ENCODE measurements at places on chromosomes 2 and 18.

GRCh38 chr18:35693829-35694228 is 112.3 kb downstream of the GALNT1 start:
- DNase-seq: no peak

DNA sequence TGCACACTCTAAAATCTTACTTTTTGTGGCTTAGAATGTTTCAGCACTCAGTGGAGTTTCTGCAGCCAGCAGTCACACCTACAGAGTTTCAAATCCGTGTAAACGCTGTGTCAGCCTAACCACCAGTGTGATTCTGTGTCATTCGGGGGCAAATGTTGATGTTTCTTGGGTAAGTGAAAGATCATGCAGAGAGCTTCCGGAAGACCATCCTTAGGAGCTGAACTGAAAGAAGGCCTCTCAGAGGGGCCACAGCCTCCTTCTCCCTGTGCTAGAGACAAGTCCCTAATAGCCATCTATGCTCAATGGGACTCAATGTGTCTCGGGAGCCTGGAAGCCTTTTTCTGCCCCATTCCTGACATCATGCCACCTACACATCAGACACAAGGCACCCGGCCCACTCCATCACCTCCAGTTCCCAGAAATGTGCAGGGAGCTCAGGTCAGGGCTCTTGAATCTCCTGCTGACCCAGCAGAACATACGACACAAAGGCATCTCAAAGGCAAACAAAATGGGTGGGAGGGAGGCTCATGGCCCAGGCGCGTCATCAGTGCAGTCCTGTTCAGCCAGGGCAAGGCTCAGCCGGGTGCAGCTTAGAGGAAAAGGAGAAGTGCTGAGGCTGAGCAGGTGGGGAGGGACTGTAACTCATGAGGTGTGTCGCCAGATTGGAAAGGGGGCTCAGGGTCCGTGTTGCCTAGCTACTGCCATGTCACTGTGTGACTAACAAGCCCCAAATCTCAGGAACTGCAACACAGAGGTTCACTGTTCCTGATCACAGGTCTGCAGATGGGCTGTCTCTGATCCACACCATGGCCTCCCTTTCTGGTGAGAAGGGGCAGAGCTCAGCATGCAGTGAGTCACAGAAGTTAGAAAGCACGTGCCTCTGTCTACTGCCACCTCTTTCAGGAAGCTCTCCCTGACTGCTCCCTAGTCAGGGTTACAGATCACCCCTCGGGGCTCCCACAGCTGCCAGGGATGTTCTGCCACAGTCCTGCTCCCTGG is 82.0 kb downstream of the SMAD7 start:
- DNase-seq: no peak

DNA sequence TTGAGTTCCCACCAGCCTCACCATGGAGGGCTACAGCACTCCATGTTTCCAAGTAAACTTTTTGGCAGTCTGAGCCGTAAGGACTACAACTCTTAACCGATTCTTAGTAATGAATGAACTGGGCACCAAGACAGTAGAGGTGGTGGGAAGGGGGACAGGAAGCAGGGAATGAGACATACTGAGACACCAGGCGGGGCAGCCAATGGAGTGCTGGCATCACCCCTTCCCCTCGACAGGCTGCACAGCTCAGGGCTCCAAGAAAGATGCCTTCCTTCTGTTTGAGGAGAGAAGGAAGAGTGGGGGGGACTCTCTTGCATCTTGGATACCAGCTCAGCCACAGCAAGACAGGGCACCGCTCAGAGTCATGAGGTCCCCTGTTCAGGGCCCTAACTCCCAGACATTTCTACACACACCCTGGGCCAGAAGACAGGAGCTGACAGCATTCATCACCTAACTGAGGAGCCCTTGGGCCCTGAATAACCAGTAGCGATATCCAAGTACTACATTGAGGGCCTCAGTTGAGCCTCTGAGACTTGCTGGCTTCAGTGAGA is 45.2 kb downstream of the USP34 start:
- no peak for DNase-seq

DNA sequence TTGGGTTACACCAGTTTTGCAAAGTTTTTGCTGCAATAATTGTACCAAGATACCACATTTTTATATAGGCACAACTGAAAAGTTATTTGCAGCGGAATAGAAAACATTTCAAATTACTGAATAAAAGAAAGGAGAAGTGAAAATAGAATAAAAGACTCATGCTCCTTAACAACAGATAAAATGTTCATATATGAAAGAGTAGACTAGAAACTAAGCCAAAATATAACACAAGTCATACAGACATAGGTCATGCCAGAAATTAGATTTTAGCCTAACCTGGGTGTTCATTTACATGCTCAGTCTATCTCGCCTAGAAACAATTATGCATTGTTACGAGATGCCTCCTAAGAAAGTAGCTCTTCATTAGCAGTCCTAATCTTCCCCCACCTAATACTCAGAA is 16.4 kb upstream of the MAP3K20 start:
- no peak for DNase-seq

DNA sequence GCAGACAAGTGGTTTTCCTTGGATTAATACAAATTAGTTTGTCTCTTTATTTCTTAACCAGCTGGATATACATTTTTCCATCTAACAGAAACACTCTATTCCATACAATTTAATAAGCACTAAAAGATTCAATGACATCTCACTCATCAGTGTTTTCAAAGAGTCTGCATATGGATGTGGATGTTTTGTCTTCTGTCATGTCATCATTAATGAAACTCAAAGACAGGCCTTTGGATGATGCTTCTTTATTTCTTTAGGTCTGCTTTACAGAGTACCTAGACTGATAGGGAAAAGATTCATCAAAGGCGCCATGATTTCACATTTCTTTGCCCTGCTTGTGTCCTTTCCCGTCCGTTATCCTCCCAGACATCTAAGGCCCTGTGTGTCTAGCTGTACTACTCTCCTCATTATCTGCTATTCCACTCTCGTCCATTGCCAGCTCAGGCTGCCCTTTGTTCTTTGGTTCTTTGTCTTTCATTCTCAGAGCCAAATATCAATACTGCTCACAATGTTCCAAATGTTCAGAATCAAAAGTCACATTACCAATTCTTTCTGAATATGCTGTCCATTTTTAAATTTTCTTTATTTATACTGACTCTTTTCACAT is 232.3 kb upstream of the CHAC2 start:
- no peak for DNase-seq

DNA sequence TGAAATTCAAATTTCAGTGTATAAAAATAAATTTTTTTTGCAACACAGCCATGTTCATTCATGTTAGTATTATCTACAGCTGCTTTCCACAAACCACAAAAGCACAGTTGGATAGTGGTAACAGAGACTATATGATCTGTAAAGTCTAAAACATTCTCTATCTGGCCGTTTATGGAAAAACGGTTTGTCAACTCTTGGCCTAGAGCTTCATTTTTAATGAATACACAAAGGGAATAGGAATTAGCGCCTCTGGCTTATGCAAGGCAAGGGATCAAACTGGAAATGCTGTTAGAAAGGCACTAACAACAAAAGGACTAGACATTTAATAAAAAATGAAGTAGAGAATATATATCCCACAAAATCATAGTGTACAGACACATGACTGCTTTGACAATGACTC is 211.9 kb downstream of the EXOC6B start:
- no peak for DNase-seq

GRCh38 chr2:230981704-230982103 is 14.2 kb upstream of the SPATA3 start:
- DNase-seq: no peak

DNA sequence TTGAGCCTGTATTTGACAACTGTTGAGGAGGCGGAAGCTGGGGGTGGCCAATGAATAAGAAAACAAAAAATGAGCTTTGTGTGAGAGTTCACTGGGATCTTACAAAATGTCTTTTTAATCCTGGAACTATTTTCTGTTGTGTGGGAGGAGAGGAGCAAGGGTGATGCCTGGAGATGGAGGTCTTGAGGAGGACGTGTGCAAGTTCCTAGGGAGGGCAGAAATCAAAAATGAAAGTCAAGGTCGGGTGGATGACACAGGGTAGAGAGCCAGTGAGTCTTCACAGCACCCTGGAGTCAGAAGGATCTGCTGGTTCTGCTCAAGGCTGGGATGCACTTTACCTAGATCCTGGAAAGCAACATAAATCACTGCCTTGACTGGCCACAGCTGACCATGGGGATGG is 180.3 kb upstream of the PKDCC start:
- no peak for DNase-seq

DNA sequence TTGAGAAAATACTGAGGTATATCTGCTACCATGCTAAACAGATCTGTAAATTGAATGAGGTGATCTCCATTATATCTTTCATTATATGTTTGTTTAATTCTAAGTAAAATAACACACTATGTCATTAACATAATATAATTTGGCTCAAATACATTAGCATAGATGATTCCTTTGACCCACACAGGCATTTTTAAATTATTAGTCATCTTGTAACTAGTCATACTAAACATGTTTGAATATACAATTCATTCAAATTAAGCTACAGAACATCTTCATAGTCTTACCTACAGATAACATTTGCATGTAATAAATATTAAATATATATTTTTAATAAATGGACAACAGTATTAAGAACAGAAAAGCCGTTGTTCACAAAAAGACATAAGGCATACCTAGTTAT is 52.7 kb upstream of the KYNU start:
- peak; percentile 17 for DNase-seq

- no peak for DNase-seq
Observed at GRCh38 chr18:49876536-49876935, 63.2 kb upstream of the ACAA2 start.

DNA sequence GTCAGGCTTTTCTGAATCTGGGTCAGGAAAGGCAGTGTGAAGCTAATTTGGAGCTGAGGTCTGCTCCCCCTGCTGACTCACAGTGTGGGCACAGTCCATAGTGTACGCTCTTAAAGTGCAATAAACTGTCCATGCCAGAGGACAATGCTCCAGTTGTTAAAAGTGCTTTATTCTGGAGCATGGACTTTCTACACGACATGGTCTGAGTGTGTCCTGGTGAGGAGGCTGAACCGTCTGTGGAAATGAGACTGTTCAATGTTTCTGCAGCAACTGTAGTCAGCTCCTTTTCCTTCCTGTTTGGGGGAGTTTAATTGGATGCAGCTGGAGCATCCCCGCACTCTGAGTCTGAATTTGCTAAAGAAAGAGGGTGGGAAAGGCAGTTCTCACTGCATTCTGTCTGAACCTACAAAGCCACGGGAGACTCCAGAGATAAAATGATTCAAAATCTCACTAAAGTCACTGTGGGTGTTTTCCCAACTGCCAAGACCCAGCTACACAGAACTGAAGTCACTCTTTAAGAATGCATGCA is 110.2 kb upstream of the TRIB2 start:
- DNase-seq: no peak

GRCh38 chr2:129726216-129726615 is 253.2 kb upstream of the RAB6C start:
- DNase-seq: no peak

DNA sequence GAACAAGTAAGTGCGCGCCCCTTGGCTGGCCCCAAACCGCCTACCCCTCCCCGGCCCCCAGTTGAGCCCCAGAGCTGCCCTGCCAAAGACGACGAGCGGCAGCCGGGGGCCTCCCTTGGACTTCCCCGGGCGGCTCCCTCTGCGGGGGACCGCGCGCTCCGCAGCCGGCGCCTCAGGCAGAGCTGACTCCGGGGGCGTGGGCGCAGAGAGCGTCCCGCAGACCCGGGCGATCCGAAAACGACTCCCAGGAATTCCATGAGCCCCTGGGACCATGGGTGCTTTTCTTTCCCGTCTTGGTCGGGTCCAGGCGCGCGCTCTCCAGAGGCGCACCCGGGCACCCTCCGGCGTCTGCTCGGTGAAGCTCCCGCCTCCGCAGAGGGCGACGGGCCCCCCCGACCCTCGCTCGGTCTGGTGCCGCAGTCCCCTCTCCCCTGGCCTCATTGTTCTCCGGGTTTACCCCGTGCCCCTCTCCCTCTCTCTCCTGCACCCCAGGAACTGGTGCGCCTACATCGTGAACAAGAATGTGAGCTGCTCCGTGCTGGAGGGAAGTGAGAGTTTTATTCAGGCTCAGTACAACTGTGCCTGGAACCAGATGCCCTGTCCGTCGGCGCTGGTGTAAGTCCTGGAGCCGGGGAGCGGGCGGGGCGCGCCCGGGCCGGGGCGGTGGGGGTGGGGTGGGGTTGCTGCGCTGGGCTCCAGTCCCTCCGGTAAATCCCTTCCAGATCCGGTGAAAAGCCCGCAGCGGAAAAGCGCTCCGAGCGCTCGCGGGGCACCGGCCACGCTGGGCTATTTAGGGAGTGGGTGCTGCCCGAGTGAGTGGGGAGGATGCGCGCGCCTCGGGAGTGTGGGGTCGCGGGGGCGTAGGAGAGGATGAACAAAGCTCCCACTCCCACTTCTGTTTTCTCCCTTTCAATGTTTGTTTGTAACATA is 776 bp downstream of the EMILIN2 start:
- DNase-seq: no peak
